Inflammatory macrophage treated with lipopolysaccharide for 1 hour (primary cell): ENCODE measurements at places on chromosomes 1 and 21.

GRCh38 chr1:202656951-202657646, 53.2 kb downstream of the SYT2 start:
- DNase-seq = no peak

GRCh38 chr1:241589521-241589920, 50.6 kb downstream of the CHML start:
- DNase-seq = no peak

DNA sequence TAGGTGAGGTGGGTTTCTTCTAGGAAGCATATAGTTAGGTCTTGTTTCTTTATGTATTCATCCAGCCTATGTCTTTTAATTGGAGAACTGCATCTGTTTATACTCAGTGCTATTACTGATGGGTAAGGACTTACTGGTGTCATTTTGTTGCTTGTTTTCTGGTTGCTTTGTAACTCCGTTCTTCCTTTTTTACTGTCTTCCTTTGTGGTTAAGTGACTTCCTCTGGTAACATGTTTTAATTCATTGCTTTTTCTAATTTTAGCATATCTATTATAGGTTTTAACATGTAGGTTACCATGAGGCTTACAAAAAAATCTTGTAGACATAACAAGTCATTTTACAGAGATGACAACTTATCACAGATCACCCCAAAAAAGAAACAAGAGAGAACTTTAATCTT, 160.8 kb downstream of the VAV3 start:
- no peak for DNase-seq

GRCh38 chr1:235858766-235859165, 7.9 kb downstream of the LYST start:
- DNase-seq = no peak

DNA sequence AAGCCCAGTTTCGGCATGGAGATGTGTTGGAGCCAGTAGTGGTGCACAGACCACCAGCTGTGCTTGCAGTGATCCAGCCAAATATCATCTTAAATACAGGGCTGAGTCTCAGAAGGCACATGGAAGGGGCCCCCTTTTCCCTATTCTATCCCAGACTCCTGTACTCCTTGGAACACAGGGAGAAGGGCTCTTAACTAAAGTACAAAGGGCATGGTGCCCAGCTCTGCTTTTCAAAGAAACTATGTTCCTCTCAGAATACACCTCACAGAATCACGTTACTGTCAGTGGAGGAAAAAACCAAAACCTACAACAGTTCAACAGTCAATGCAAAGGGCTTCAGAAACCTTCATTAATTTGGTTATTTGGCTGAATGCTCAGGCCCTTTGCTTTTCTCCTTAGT, 180.6 kb upstream of the C1orf105 start:
- no peak for DNase-seq

DNA sequence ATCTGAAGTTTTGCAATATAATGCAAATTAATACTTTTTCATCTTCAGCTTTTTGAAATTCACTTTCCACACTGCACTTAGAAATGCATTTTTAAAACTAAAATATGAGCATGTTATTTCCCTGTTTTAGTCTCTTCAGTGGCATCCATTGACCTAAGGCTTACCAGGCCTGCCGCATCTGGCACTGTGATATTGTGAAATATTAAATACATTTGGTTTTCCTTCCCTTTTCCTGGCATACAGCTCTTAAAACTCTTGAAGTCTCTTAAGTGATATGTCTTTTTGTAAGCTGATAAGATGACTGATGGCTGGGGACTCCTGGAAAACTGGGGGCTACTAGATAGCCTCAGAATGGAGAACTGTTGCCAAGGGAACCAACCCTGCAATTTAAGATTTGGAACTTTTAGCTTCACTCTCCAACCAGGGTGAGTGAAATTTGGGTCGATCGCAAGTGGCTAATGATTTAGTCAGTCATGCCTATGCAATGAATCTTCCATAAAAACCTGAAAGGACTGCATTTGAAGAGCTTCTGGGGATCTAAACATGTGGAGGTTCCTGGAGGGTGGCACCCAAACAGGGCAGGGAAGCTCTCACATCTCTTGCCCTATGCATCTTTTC, 75.5 kb upstream of the PDC start:
- DNase-seq = peak; percentile 49

GRCh38 chr1:33805988-33806387, 57.9 kb upstream of the HMGB4 start:
- no peak for DNase-seq

DNA sequence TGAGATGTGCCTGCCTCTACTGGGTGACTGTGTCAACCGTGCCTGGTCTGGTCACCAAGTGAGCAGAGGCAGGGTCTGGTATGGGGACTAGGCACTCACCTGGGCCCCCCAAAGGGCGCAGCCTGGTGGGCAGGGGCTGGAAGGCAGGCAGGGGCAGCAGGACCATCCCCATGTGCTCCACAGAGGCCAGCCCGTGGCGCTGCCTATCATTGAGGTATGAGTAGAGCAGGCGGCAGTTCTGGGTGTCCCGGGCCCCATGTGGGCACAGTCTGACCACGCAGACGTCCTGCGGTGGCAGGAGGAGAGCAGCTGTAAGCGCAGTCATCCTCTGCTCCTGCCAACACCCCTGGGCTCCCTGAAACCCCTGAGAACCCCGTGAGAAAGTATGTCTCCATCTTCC, 23.7 kb downstream of the SPOCD1 start:
- DNase-seq = no peak

GRCh38 chr21:14657241-14658008, 111.3 kb upstream of the SAMSN1 start:
- DNase-seq = no peak

DNA sequence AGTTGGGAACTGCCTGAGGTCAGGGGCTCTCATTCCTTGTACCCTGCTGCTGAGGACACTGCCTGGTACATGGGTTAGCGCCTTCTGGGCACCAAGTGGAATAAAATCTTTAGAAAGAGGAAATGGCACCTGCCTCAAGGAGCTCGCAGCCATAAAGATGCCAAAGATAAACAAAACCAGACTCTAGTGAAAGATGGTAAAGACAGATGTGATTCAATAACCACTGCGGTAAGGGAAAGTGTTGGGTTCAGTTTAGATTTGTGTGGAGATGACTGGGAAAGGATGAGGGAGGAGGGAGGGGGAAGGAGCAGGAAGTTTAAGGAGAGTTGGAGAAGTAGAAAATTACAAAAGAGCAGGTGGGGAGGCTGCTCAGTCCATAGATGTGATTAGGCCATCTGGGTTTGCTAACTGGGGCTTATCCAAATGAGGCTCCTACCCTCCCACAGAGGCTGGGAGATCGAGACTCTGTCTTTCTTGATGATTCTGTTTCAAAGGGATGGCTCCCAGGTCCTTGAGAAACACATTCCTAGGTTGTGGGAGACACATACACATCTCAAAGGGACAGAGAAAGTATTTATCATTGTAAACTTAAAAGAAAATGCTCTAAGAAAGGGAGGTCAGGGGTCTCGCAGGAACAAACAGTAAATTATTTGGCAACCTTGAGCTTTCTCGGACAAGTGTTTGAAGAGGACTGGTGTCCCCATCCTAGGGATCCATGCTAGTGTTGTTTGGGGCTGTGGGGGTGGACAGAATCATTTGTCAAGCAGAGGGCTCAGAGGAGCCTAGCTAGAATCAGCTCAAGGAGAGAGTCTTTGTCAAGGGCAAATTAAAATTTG, 65.7 kb upstream of the MORC3 start:
- DNase-seq = no peak

DNA sequence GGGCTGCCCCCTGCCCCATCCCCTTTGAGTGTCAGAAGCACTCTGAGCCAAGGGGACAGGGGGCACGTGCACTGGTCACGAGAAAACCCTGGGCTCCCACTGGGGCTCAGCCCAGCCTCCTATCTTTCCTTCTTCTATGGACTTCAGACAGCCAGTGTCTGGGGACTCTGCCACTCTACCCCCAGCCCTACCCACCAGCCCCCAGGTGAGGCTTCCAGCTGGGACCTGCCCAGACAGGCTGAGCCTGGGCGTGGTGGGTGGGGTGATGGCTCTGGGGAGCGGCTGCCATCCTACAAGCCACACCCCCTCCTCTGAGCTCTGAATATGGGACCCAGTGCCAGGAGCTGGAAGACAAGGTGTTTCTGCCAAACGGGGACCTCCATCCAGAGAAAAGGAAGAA, 8.0 kb upstream of the SFN start:
- no peak for DNase-seq

GRCh38 chr21:34647555-34647954, 21.2 kb upstream of the CLIC6 start:
- DNase-seq = no peak

DNA sequence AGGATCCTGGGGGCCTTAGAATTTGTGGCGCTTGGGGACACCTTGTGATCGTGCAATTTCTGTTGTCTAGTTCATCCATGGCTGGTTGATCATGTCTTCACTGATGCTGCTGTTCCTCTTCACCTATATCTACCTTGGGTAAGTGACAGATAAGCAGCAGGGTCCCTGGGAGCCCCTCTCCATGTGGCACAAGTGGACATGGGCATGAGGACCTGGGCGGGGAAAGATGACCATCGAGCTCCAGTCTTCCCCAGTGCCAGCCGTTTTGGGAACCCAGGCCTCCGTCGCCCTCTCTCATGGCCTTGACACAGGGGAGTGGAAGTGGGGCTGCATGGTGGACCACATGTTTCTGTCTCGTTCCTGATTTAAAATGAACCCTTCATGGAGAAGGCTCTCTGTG, 17.6 kb downstream of the PSEN2 start:
- DNase-seq = no peak

DNA sequence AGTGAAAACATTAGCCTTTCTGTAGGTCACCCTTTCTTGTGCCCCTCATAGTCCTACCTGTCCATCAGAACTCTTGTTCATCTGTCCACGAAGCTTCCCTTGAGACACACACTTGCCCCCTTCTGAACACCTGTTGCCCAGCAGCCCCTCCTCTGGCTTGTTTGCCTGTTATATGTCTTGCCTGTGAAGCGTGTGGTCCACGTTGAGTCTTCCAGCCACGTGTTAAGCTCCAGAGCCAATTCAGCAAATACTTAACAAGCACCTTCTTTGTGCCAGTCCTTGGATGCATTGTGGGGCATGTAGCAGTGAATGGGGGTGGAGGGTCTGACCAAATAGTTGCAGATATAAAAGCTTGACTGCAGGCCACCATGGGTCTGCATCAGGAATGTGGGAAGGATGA, 66.6 kb downstream of the MAN1C1 start:
- DNase-seq = no peak

DNA sequence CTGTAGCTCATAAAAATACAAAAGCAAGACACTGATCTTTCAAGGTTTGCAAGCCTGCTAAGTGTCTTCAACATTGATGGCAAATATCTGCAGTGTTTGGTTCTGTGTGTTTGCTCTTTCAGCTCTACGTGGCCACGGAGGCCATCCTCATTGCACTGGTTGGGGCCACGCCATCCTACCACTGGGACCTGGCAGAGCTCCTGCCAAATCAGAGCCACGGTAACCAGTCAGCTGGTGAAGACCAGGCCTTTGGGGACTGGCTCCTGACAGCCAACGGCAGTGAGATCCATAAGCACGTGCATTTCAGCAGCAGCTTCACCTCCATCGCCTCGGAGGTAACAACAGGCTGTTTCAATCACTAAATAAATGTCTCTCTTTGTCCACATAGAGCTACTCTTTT, 15.6 kb downstream of the SLC22A15 start:
- no peak for DNase-seq

DNA sequence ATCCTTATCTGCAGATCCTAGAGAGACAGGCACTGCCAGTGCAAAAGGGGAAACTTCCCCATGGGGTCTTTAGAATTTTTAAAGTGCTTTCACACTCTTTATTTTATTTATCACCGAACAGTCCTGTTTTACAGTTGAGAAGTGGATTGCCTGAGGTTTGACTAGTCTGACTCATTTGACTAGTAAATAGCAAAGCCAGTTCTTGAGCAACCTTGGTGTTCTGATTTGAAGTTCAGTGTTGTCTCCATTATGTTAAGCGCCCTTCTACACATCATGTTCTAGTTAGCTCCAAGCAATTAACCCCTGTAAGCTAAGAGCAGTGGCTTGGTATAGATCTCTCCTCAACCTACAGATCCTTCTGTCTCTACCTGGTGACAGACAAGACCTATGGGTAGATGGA, 262.9 kb downstream of the CACNA1E start:
- DNase-seq = no peak

DNA sequence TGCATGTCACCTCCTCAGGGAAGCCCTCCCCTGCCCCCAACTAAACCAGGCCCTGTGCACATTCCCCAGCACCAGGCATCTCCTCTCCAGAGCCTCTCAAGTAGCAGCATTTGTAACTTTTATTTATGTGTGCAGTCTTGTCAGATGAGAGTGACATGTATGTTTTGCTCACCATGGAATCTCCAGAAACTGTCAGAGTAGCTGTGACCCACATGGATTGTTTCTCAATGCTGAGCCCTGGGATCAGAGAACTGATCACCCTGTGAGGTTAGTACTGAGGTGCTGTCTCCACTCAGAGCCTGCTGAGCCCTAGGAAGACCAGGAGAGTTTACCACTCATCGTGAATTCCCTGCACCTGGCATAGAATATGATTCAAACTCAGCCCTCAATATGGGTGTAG, 190.9 kb upstream of the EDN2 start:
- peak; percentile 84 for DNase-seq

- DNase-seq = no peak
Measured at GRCh38 chr1:6314503-6314902, 53.6 kb upstream of the GPR153 start.

DNA sequence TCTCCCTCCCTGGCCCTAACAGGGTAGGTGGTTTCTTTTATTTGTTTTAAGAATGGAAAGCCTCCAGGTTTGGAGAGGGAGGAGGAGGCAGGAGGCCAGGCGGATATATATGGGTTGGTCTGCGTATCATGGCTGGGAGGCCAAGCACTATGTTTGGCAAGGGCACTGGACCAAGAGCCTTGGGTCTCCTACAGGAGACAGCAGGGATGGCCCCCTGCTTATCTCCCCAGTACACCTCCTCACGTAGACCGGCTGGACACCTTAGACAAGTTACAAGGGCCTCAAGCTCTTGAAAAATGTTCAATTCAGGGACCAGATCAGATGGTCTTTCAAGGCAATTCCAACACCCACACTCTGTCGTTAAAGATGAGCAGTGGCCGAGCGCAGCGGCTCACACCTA, 10.9 kb downstream of the SLC41A1 start:
- no peak for DNase-seq

DNA sequence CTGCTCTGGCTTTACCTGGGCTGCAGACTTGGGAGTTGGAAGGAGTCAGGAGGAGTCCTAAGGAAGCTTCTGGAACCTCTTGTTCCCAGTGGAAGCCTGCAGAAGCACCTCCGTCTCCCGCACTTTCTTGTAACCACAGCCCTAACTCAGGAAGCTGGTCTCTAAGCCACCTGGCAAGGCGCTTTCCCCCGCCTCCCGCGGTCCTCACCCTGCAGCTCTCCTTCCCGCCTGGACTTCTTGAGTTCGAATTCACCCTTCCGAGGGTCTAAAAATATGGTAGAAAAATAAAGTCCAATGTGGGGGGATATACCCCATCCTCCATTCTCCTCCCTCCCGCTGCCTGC, 15.1 kb downstream of the PAX7 start:
- DNase-seq = no peak

GRCh38 chr1:179003512-179004066, 22.1 kb upstream of the FAM20B start:
- no peak for DNase-seq

- DNase-seq = peak; percentile 88
Measured at GRCh38 chr1:27603681-27604578, at the start of gene AHDC1. AHDC1 (minus strand) TSS chr1:27604144; CDS start chr1:27552115, 52,029 bp downstream.
